Heart right ventricle (tissue), 16 donors: ENCODE measurements at places on chromosomes 3 and 15. TPM values are rescaled to one million over a fixed set of nuclear protein-coding genes. Genes with fewer than 3 reads are reported as not detected.

DNA sequence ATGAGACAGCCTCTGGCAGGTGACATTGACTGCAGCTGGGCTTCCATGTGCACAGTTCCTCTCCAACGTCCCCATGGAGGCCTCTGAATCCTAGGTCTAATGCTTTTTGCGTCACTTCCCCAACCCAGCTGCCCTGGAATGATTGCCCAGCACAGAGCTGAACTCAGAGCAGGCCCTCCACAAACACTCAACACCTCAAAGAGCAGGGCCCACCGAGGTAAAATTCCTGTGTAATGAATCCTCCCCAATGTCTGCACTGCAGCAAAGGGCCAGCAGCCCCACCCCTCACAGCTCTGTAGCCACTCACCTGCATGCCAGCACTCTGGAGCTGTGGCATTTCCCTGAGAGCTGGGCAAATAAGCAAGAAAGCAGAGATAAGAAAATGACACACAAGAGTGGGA is 42.6 kb upstream of the DUSP7 start:
- no peak for DNase-seq

DNA sequence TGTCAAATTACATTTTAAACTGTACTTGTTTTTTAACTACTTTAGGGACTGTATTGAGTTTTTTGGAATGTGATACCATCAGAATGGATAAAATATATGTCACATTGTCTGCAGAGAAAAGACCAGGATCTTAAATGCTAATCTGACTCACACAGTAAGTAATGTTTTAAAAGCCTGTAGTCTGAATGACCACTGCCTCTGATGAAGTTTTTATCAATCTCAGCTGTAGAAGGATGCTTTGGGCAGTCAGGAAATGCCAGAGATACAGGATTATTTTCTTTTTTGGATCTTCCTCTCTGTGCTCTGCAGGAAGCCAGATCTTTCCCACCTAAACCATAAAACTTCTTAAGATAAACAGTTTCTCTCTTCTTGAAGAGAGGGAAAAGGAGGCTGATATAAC is 73.1 kb upstream of the PRTG start:
- DNase-seq = no peak

DNA sequence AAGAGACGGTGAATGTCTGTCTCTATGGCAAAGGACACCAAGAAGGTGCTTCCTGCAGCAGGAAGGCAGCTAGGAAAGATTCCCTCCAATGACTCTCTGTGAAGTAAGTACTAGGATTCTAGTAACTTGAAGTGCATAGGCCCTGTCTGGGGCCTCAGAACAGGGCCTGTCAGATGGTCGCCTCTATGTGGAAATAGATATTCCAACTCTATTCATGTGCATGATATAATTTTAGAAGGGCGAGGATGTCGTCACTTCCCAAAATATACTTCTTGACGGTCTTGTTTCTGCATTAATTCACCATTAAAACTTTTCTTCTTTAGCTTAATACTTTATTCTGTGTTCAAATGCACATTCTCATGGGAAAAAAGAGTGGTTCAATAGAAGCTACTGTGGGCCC is 167.0 kb downstream of the TLE3 start:
- DNase-seq = no peak

DNA sequence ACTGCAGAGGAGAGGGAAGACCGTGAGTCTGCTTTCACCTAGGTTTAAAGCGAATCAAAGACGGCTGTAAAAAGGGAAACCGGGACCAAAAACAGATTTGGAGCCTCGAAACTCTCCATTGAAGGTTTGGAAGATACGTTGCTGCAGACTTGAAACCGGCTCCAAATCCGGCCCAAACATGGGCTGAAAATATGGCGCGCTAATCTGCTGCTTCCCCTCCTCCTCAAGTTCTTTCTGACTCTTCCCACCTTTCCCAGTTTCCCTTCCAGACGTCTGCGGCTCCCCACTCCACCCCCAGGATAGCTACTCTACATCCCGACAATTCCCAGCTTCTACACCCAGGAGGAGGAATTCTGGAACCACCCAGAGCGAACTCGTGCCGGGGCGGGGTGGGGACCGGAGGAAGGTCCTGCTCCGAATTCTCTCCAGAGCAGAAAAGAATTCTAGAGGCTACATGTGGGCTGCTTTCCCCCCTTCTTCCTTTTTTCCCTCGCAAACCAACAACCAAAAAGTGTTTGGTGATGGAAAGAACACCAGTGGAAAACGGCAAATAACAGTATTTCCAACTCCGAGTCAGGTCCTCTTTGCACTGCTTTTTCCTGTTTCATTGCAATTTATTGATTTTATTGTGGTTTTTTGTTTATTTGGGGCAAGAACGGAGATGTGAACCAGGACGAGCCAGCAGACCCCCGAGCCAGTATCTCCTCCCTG is 8.5 kb downstream of the EOMES start:
- DNase-seq = no peak

DNA sequence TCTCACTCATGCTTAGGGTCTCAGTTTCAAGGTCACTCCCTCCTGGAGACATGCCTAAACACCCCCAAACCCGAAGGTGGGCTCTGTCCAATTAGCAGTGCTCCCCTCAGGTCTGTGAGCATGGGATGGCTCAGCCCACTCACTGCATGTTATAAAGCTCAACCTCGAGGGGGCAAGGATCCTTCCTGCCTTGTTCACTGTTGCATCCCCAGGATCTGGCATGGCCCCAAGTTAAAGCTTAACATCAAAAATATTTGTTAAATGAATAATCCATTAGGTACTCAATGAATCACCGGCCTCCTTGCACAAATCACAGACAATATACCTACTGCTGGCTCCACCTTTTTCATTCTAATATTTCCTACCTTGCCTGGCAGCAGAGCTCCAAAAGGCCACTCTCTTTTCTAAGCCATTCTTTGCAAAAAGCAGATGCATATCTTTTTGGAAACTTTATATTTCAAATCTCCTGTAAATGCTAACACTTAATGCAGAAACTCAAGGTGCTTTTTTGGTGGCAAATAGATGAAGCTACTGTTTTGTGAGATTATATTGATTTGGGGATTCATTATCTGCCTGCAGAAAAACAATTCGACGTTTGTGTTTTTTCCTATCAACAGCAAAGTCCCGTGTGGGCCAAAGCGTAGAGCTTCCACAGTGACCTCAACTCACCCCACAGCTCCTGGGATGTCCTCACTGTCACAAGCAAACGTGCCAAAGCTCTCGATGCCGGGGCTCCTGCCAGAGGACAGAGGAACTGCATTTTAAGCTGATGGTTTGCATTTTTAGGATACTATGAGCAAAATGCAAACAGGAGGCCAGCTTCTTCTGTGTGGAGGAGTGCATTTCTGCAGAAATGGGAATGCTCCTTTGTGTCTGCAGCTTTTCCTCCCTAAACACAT is 35.4 kb downstream of the PCOLCE2 start:
- peak; percentile 39 for DNase-seq

GRCh38 chr15:27077790-27078189 is 106.8 kb downstream of the GABRG3 start:
- DNase-seq = no peak

DNA sequence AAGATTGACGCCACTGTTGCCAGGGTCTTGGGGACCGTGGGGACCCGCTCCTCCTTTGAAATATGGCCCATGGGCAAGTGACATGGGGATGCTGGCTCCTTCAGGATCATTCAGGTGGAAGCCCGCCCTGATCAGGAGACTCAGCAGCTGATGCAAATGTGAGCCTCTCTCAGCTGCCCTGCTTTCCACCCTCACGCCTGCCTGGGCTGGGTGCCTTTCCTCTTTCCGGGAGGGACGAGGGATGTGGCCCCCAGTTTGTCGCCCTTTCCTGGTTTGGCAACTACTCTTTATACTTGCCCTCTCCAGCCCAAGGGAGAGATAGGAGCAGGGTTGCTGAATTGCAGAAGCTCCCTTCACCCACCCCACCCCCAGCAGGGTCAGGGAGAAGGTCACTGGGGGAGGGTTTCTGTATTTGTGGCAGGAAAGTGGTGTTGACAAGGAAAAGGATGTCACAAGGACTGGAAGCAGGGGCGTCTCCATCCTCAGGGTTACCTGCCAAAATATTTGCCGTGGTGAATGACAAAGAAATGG is 21.8 kb downstream of the DNASE1L3 start:
- DNase-seq = no peak

GRCh38 chr15:69857686-69858391 is 239.9 kb downstream of the TLE3 start:
- DNase-seq = no peak

DNA sequence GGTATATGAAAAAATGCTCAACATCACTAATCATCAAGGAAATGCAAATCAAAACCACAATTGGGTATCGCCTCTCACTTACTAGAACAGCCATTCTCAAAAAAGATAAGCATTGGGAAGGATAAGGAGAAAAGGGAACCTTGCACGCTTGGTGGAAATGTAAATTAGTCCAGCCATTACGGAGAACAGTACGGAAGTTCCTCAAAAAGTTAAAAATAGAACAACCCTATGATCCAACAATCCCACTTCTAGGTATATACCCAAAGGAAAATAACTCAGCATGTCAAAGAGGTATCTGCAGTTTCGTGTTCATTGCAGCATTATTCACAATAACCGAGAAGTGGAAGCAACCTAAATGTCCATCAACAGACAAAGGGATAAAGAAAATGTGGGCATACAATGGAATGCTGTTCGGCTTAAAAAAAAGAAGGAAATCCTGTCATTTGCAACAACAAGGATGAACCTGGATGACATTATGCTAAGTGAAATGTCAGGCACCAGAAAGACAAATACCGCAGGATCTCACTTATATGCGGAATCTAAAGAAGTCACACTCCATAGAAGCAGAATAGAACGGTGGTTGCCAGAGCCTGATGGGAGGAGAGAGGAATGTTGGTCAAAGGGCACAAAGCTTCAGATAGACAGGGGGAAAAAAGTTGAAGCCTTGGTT is 11.7 kb upstream of the CMTM7 start:
- no peak for DNase-seq

- DNase-seq = no peak
These were observed 8.7 kb upstream of the LMCD1 start for GRCh38 chr3:8492744-8493511.

DNA sequence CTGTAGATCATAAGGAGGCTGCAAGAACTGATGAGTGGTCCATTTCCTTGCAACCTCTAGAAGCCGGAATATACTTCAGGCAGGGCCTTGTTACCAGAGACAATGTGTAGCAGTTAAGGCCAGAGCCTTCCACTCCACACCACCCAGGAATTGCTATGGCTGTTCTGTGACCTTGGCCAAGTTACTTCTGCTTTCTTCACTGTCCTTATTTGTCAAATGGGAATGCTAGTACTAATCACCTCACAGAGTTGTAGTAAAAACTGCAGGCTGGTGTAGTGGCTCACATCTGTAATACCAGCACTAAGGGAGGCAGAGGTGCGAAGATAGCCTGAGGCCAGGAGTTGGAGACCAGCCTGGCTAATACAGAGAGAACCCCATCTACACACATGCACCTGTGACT is 28.7 kb upstream of the RPN1 start:
- DNase-seq = no peak

GRCh38 chr3:45224824-45225464 is 1.1 kb downstream of the TMEM158 start:
- peak; percentile 63 for DNase-seq

DNA sequence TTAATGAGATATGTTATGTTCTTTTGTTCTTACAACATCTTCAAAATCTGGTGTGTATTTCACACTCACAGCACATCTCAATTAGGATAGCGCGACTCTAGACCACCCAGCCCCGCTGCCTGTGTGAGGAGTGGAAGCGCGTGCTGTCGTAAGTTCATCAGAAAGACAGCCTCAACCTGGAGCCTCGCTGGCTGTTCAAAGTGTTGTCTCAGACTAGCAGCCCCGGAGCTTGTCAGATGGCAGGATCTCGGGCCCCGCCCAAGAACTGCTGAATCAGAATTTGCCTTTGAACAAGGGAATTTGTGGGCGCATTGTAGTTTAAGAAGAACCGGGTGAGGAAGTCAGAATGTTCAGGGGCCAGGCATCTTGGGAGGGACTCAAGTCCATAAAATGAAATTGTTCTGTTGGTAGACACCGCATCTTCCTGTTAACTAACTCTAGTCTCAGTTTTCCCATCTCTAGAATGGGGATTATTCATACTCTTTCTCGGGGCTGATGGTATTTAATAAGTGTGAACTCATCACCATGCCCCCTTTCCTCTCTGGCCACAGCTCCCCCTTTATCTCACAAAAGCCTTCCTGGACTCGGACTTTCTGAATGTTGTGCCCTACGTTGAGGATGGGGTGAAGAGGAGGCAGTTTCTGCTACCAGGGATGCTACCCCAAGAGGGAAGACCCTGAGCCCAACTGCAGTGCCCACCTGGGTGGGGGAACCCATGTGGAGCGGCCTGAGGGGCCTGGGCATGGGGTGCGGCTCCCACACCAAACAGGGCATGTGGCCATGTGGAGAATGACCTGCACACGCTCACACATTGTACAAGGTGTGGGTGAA is 40.4 kb downstream of the BHLHE40 start:
- no peak for DNase-seq

- no peak for DNase-seq
These were observed 25.5 kb downstream of the TMEM41A start for GRCh38 chr3:185473290-185473815.

DNA sequence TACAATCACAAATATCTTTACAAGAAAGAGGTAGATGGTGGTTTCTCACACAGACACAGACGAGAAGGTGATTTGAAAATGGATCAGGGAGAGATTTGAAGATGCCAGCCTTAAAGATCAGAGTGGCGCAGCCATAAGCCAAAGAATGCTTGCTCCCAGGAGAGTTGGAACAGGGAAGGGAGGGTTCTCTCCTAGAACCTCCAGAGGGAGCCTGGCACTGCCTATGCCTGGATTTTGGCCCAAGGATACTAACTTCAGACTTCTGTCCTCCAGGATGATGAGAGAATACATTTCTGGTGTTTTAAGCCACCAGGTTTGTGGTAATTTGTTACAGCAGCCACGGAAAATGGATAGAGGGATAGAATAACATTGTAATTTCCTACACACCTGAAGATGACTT is 279.1 kb downstream of the FAM43A start:
- DNase-seq = no peak

DNA sequence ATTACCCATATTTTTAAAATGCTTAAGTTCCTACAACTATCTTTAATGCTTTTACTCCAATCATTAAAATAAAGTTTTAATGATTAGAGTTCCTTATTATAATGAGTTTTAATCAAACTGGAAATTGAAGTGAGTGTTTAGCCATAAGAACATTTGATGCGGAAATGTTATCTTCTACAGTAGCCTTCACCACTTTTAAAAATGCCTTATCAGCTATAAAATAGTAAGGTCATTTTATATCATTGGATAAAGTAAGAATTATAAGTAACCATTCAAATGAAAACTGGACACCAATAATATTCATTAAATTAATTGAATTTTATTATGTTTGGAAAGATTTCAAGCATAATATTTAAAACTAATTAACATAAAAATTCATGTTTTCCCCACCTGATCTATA is 825.0 kb upstream of the ROBO1 start:
- DNase-seq = no peak

- DNase-seq = no peak
These were observed 32.5 kb downstream of the DCUN1D1 start for GRCh38 chr3:182947888-182948287.

The GOLGA6A gene
- not detected for total RNA-seq

The SLC22A14 gene
- total RNA-seq = 0.28 TPM

The GP5 gene
- 0.09 TPM for total RNA-seq

The PRR20G gene
- total RNA-seq = not detected

The GXYLT2 gene
- 14.3 TPM for total RNA-seq

The GALK2 gene
- total RNA-seq = 32.8 TPM

The C15orf62 gene
- total RNA-seq = not detected

The PRICKLE2 gene
- 12.2 TPM for total RNA-seq

The CFAP100 gene
- not detected for total RNA-seq

The STRIT1 gene
- 2.2 TPM for total RNA-seq

The MYZAP gene
- 1,011 TPM for total RNA-seq

The ACAP2 gene
- total RNA-seq = 16.4 TPM

The ROPN1 gene
- total RNA-seq = not detected

The SPPL2A gene
- 88.7 TPM for total RNA-seq

The SLC30A4 gene
- total RNA-seq = 3.7 TPM
